DMS 273 treated with DMSO at 0.1 percent for 48 hours (cell line): ENCODE measurements at places on chromosomes 1 and 21.
A peak's percentile ranks its signal among the peaks of the same experiment; 100 is the strongest.

DNA sequence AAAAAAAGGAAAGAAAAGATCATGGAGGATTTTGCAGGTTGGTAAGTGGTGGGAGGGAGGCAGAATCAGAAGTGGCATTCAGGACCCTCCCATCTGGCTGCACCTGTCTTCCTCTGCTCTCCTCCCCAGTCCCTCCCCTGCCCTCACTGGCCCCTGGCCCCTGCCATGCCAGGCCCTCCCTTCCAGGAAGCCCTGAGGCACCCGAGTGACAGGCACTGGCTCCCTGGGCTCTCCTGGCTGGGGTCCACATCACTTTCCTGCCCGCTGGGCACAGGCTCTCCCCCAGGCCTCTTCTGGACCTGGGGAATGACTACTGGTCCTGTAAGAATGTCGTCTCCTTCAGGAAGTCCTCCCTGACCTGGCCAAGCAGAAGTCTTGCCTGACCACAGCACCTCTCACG lies 15.3 kb upstream of the ADARB1 start:
- DNase-seq: no peak

DNA sequence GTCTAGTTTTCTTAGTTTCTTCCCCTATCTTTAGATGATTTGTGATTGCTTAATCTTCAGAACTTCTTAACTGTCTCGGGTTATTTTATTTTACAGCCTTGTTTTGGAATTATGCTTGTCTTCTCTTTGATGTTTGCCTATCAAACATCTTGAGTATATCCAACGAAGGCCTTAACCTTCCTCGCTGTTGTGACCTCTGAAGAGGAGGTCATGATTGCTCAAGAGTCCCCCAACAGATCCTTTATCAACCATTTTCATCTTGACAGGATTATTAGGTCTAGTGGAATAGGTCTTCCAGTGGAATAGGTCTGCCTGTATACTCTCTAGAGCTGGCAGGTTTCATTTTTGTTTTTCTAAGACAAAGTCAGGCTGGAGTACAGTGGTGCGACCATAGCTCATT lies 45.7 kb downstream of the UBE4B start:
- DNase-seq: no peak

GRCh38 chr21:38950435-38951094 lies 144.8 kb downstream of the ETS2 start:
- no peak for DNase-seq

DNA sequence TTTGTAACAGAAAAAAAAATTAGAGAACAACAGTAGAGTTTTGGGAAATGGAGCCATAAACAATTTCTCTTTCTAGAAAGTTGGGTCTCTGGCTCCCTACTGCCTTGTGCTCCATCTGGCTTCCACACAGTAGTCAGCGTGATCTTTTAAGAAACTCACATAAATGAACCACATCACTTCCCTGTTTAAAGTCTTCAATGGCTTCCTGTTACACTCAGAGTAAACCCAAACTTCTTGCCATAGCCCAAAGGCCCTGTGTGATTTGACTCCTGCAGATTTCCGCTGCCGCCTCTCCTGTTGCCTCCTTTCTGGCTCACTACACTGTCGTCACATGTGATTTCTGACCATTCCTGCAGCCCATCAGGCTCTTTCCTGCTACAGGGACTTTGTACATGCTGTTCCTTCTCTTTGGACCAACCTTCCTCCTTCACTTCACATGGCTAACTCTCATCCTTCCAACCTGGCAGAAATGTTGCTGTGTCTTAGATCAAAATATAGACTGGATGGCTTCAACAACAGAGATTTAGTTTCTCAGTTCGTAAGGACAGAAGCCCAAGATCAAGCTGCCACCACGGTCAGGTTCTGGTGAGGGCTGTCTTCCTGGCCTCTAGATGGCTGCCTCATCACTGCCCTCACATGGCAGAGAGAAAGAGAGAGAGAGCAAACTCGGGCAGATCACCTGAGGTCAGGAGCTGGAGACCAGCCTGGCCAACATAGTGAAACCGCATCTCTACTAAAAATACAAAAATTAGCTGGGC lies 34.0 kb downstream of the OPRD1 start:
- DNase-seq: no peak

DNA sequence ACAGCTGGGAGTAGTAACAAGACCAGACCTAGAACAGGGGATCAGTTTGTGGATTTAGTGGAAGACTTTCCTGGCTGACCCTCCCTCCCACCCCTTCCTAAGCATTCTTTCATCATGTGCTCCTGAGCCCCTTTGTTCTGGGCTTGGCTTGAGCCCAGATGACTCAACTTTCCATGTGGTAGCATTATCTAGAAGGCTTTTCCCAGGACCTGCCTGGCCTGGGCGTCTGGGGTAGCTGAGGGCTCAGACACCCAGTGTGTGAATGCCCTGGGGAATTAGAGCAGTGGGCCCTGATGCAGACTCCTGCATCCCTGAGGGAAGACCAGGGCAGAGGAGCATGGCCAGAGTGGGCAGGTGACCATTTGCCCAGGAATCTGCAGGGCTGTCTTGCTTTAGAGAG lies 44.1 kb upstream of the TSPAN2 start:
- DNase-seq: no peak

DNA sequence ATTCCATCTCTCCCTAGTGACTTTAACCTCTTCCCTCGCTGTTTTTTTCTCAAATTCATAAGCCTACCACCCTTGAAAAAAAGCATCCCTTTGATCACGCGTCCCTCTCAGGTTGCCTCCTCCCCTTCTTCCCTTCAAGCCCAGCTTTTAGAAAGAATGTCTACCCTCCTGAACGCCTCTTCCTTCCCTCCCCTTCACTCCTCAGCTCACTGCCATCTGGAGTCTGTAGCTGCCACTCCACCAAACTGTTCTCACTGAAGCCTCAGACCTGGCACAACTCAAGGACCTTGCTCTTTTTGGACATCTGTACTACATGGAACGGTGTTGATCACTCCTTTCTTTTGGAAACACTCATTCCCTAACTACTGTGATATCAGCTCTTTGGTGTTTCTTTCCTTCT lies 80.6 kb downstream of the SLC25A24 start:
- DNase-seq: no peak

GRCh38 chr1:244841273-244841927 lies 5.9 kb downstream of the COX20 start:
- DNase-seq: no peak

- DNase-seq: no peak
Observed at GRCh38 chr1:54013393-54014008, 4.5 kb downstream of the LDLRAD1 start.

DNA sequence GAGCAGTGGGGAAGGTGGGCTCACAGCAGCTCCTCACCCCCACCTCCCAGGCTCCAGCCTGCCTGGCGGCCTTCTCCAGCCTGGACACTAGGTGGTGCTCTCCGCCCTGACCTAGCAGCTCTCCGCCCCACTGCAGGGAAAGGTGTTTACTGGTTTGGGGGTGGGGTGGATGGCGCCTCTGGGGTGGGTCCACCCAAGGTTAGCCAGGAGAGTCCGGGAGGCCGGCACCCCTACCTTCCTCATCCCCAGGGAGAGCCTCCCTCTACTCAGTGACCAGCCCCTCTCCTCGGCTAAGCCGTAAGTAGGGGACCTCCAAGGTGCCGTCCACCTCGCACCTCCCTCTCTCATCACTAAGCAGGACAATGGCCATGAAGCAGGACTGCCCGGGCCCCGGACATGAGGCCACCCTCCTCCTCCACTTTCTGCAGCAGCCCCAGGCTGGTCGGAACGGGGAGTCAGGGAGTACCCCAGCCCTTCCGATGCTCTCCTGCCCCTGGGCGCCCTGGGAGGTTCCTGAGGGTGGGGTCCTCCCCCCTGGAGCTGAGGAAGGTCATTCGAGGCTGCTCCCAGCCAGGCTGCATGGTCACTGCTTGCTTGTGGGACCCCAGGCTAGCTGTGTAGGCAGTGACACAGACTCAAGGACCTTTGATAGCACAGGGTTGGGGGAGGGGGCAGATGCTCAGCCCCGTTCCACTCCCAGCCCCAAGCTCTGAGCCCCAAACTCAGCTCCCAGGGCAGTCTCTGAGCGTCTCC lies 101.4 kb upstream of the VAMP3 start:
- peak; percentile 6 for DNase-seq

DNA sequence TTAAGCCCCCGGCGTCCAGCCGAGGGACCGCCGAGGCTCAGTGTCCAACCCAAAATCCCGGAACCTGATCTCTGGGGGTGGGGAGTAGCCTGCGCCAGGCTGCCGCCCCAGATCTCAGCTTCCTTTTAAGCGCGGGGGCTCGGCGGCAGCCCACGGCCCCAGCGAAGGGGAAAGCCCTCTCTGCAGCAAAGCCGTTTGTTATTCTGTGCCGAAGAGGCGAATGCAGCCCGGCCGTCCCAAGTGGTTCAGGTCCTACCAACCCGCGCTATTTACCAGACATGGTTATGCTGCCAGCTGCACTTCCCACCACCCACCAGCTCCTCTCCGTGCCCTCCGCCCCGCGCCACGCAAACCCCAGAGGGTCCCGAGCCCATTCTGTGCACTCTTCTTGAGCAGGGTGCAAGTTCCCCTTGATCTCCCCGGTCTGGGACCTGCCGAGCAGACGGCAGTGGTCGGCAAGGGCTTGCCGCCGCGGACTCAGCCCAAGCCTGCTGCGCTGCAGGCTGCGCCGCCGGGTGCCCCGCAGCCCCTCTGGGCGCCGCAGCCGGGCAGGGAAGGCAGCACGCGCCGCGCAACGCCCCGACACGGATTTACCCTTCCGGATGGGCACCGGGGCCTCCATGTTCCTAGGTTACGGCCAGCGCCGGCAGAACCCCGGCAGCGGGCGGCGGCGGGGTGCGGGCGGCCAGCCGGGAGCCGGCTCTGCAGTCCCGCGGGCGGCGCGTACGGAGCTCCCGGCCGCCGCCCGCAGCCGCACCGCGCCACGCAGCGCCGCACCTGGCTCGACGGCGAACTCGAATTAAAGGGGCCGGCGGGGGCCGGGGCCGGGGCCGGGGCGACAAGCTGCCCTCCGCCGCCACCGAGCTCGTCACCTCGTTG lies 738 bp upstream of the KCNA2 start:
- peak; percentile 16 for DNase-seq
